ENCODE measurements at places on chromosomes 6 and 20.

GRCh38 chr6:114714836-114715507, 372.1 kb upstream of the HS3ST5 start:
- DNase-seq = no peak

DNA sequence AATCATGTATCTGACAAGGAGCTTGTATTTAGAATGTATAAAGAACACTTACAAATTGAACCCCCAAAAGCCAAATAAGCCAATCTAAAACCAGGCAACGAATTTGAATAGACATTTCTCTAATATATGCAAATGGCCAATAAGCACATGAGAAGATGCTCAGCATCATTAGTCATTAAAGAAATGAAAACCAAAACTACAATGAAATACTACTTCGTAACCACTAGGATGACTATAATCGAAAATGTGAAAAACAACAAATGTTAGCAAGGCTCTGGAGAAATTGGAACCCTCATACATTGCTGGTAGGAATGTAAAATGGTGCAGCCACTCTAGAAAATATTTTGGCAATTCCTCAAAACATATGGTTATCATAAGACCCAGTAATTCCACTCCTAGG, 105.8 kb upstream of the TOP1 start:
- no peak for DNase-seq

- DNase-seq = no peak
Observed at GRCh38 chr6:53734473-53735299, 60.1 kb upstream of the LRRC1 start.

DNA sequence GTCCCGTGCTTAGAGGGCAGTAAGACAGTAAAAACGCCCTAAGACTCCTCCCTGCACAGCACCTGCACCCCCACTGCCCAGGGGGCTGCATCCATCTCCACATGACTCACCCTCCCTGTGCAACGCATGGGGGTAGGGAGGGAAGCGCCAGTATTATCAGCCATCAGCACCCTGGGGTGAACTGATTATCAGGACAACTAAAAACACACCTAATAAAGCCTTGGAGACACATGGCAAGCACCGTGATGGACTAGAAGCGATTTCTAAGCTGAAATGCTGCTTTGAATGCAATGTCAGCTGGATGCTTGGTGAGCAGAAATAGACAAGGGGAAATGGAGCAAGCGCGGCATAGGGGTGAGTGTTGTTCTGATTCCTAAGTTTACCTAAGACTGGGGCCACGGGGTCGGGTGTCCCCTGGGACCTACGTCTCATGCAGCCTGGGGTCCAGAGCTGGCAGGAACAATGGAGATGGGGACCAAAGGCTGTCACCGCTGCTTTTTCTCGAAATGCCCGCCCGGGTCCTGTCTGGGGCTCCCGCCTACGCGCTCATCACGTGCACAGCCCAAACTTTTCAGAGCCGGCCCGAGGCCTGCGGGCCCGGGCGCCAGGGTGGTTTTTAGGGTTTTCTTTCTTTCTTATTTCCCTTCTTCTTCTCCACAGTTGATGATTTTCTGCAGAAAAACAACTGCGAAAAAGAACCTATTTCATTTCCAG, 702 bp upstream of the TNFAIP3 start:
- peak; percentile 21 for DNase-seq

GRCh38 chr20:64160526-64161355, 3.5 kb upstream of the MYT1 start:
- no peak for DNase-seq

GRCh38 chr6:111668410-111668809, 62.7 kb upstream of the TRAF3IP2 start:
- DNase-seq = no peak

- no peak for DNase-seq
Observed at GRCh38 chr6:43034190-43034525, 12.7 kb downstream of the RRP36 start.

DNA sequence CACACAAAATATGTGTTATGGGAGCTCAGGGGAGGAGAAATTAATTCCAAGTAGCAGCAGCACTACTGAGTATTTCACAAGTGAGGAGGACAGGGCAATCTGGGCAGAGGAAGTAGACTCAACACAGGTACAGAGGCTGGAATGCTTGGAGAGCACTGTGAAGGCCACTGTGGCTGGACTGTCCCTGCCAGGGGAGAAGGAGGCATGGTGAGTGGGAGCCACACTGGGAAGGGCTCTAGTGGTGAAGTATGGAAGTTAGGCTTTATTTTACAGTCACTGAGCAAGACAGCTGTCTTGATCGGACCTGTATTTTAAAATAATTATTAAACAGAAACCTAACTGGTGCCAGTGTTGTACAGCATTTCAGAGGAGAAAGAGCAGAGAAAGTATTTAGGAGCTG, 28.8 kb downstream of the FAM229B start:
- DNase-seq = no peak

- DNase-seq = no peak
Observed at GRCh38 chr6:48511378-48511777, 400.4 kb upstream of the PTCHD4 start.

DNA sequence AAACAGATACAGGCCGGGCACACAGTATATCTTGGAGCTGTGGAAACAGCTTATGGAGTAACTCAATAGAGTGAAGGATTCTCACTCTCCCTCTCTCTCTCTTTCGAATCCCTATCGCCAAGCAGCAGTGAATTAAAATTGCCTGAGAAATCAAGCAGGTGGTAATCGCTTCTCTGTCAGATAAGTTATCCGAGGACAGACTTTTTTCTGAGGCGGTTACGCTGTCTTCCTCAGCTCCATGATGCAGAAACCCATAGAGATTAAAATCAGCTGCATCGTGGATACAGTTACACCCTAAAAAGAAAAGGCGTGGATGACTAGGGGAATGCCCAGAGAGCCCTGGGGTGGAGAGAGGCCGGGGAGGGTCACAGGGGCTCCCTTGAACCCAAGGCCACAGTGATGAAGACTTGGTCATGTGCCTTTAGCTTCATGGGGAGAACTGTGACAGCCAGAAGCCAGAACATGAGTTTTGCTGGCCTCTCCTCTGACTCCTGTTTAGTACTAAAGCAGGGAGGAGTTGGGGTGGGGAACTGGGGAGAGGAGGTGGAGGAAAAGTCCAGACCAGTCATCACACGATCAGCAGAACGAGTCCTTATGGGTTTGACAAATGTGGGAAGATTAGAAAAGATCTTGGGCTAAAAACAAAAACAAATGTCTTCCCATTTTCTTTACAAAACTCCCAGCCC, 138.8 kb upstream of the JARID2 start:
- DNase-seq = no peak

Measured in thoracic aorta (tissue), 2 donors.